ENCODE measurements at places on chromosomes 1 and 21.
A peak's percentile ranks its signal among the peaks of the same experiment; 100 is the strongest.

DNA sequence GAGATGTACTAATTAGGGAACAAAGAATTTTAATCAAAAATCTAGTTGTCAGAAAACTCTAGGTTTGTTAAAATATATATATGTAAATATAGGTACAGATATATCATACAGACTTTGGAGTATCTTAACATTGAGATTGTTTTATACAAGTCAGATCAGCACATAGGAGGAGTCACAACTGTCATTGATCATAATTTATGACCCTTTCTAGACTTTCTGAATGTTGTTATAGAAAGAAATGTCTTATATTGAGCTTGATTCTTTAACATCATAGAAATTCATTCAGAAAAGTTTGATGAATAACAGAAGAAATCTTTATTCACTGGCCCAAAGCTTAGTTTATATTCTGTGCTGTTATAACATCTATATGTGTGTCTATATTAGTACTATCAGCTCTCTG, 185.8 kb downstream of the SDCCAG8 start:
- H3K27me3 ChIP-seq: no peaks in the 10 kb centered on the region
- no peak overlapping the region for H3K27ac ChIP-seq
- peaks cover 31% of the 10 kb centered on the region for H3K36me3 ChIP-seq
- no peak overlapping the region for H3K4me3 ChIP-seq

DNA sequence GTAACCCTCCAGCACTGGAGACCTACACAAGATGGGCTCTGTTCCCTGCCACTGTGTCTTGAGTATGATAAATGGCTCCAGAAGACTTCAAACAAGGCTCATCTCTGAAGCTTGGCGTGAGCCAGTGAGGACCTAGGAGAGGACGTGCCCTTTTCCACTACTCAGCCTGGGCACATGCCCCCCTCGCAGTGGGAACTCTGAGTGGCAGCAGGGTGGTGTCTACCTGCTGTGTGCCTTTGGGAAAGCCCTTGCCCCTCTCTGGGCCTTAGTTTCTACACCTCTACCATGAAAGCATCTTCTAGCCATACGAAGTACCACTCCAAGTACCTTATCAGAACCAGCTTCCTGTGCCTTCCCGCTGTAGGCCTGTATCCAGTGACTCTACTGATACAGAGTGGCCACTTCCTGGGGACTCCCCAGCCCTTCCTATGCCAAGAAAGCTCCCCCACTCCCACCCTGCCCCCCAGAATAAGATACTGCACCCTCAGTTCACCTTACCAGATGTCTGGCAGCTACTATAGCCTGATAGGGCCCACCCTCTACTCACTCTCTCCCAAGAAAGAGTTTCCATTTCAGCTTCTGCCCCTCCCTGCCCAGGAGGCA, 3.1 kb upstream of the MOB3C start:
- H3K4me1 ChIP-seq: peaks cover 63% of the 10 kb centered on the region
- no peak overlapping the region for H3K4me3 ChIP-seq
- peaks cover 13% of the 10 kb centered on the region for H3K36me3 ChIP-seq
- H3K27ac ChIP-seq: peak overlapping the region; percentile 95
- no peaks in the 10 kb centered on the region for H3K27me3 ChIP-seq

DNA sequence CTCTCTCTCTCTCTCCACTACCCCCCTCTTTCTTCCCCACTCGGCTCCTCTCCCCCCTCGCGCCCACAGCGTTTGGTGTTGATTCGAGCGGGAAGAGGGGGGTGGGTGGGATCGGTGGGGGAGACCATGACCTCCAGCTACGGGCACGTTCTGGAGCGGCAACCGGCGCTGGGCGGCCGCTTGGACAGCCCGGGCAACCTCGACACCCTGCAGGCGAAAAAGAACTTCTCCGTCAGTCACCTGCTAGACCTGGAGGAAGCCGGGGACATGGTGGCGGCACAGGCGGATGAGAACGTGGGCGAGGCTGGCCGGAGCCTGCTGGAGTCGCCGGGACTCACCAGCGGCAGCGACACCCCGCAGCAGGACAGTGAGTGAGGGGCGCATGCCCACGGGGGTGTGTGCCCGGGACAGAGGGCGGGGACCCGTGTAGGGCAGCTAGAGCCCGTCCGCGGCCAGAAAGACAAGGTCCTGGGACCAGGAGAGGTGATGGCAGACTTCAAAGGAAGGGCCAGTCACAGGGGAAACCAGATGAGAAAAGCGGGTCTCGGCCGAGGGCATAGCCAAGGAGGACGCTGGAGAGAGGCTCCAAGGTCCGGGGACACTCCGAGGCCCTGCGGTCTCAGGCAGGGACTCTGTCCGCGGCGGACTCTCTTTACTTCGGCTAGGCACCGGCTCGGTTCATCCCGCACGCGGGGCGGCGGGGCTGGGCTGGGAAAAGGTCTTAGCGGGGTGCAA, at the start of gene PRRX1:
PRRX1 (plus strand) TSS at position 39 of the 735 bp plus-strand sequence; CDS start at position 127, 88 bp downstream.
- peaks cover 74% of the 10 kb centered on the region for H3K27me3 ChIP-seq
- H3K27ac ChIP-seq: peak within 1 kb of the TSS; percentile 71
- H3K4me1 ChIP-seq: peaks cover 25% of the 10 kb centered on the region
- H3K4me3 ChIP-seq: peak within 1 kb of the TSS; percentile 75
- DNase-seq: no peak

DNA sequence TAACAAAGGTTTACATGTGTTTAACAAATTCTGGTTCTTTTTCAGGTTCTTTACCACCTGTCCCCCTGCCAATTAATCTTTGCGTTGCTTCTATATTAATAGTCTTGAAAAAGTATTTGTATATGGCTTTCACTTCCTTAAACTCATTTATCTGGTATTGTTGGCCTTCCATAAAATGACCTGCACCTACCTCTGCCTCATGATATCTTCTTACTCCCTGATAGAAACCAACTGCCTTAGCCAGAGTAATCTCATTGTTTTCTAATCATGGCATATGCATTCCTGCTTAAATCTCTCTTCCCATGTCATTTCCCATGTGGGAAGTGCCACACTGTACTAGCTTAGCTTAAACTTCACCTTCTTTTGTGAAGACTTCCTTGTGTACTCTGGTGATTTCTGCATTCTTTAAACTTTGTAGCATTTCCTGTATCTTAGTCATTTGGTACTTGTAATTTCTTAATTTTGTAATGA, 8.7 kb downstream of the SMG7 start:
- H3K27me3 ChIP-seq: no peaks in the 10 kb centered on the region
- peak overlapping the region; percentile 0 for H3K27ac ChIP-seq
- peaks cover 56% of the 10 kb centered on the region for H3K4me1 ChIP-seq

DNA sequence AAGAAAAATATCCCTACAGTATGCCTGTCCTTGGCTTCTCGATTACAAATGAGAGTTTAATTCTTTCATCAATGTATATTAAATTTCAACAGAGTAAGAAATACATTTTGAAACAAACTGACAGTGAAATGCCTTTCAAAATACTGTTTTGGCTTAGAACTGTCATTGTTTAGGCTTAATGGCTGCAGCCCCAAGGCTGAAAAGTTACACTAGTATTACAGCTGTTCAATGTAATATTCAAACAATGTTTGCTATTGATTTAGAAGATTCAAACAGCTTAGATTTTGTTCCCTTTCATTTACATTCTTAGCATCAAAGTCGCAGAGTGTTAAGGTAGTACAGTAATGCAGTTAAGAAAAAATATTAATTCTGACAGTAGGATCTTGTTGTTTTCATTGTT, 882.9 kb upstream of the ADGRL2 start:
- DNase-seq: no peak
- no peaks in the 10 kb centered on the region for H3K36me3 ChIP-seq
- H3K4me1 ChIP-seq: no peaks in the 10 kb centered on the region
- no peaks in the 10 kb centered on the region for H3K27me3 ChIP-seq
- no peak overlapping the region for H3K4me3 ChIP-seq

- H3K4me1 ChIP-seq: peaks cover 4% of the 10 kb centered on the region
- no peaks in the 10 kb centered on the region for H3K36me3 ChIP-seq
These were observed 33.3 kb downstream of the TMPRSS15 start for GRCh38 chr21:18370301-18370700.

GRCh38 chr1:25122747-25123146, 109.6 kb downstream of the SYF2 start:
- H3K4me1 ChIP-seq: peaks cover 28% of the 10 kb centered on the region
- no peak for DNase-seq
- no peaks in the 10 kb centered on the region for H3K36me3 ChIP-seq
- H3K4me3 ChIP-seq: no peak overlapping the region

DNA sequence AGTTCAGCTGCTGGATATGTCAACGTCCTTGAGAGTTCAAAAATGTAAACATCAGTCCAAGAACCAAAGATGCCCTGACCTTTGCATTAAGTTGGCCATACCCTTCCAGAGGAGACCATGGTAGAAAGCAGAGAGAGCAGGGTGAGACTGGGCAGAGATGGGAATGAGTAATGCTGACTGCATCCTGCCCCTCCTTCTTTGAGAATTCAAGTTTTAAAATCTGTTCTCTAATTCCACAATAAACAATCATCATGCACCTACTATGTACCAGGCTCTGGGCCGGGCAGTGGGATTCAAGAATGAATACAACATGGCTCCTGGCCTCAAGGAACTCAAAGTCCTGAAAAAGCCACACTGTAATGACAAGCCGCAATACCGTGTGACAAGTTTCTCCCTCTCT, 3.9 kb upstream of the HAO2 start:
- DNase-seq: no peak
- H3K36me3 ChIP-seq: no peaks in the 10 kb centered on the region
- H3K27me3 ChIP-seq: peaks cover 15% of the 10 kb centered on the region
- no peak overlapping the region for H3K4me3 ChIP-seq
- no peak overlapping the region for H3K27ac ChIP-seq

GRCh38 chr1:231976231-231976630, 349.6 kb downstream of the DISC1 start:
- no peaks in the 10 kb centered on the region for H3K4me1 ChIP-seq
- no peak for DNase-seq
- H3K36me3 ChIP-seq: peaks cover 7% of the 10 kb centered on the region
- H3K4me3 ChIP-seq: no peak overlapping the region
- H3K27me3 ChIP-seq: no peaks in the 10 kb centered on the region
- H3K27ac ChIP-seq: no peak overlapping the region

DNA sequence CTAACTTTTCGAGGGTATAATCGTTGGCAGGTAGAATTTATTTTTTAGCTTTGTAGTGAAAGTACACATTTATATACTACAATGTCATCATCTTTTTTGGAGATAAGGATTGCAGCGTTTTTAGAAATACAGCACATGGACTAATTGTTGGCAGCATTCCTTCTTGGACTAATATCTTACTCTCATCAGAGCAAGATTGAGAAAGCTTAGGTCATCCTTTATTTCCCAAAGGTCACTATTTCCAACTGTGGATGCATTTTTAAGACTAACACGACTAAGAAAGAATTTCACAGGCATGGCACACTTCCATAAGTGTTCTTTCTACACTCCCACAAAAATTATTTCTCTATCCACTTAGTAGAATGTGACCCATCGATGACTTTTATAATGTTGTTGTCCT, 732.3 kb downstream of the NCAM2 start:
- no peaks in the 10 kb centered on the region for H3K4me1 ChIP-seq
- no peak for DNase-seq
- no peaks in the 10 kb centered on the region for H3K36me3 ChIP-seq
- H3K4me3 ChIP-seq: no peak overlapping the region
- no peak overlapping the region for H3K27ac ChIP-seq

DNA sequence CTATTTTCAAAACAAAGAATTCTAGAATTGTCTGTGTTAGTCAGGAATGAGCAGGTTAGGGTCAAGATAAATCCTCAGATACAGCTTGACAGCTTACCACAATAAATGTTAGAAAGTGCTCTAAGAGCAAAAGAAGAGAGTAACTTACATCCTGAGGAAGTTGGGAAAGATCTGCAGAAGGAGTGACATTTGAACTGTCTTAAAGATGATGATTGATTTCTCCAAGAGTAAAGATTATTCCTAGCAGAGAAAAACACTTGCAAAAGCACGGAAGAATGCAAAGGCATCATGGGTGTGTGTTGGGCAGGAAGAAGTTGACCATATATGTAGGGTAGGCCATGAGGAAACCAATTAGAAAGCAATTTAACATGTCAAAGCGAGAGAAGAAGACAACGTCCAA, 175.4 kb downstream of the LRRC7 start:
- no peak overlapping the region for H3K4me3 ChIP-seq
- H3K36me3 ChIP-seq: no peaks in the 10 kb centered on the region
- H3K27ac ChIP-seq: no peak overlapping the region

GRCh38 chr1:12447307-12447706, 170.7 kb downstream of the DHRS3 start:
- H3K4me3 ChIP-seq: no peak overlapping the region
- H3K27me3 ChIP-seq: no peaks in the 10 kb centered on the region
- H3K27ac ChIP-seq: no peak overlapping the region
- H3K4me1 ChIP-seq: peaks cover 52% of the 10 kb centered on the region
- peaks cover 34% of the 10 kb centered on the region for H3K36me3 ChIP-seq

GRCh38 chr1:207646944-207647579, 2.1 kb downstream of the CR1L start:
- H3K4me3 ChIP-seq: no peak overlapping the region
- peaks cover 16% of the 10 kb centered on the region for H3K4me1 ChIP-seq
- H3K27me3 ChIP-seq: no peaks in the 10 kb centered on the region

GRCh38 chr1:77292551-77292950, 10.7 kb downstream of the AK5 start:
- no peak overlapping the region for H3K4me3 ChIP-seq
- H3K4me1 ChIP-seq: no peaks in the 10 kb centered on the region
- H3K36me3 ChIP-seq: no peaks in the 10 kb centered on the region
- peaks cover 1% of the 10 kb centered on the region for H3K27me3 ChIP-seq
- H3K27ac ChIP-seq: no peak overlapping the region

DNA sequence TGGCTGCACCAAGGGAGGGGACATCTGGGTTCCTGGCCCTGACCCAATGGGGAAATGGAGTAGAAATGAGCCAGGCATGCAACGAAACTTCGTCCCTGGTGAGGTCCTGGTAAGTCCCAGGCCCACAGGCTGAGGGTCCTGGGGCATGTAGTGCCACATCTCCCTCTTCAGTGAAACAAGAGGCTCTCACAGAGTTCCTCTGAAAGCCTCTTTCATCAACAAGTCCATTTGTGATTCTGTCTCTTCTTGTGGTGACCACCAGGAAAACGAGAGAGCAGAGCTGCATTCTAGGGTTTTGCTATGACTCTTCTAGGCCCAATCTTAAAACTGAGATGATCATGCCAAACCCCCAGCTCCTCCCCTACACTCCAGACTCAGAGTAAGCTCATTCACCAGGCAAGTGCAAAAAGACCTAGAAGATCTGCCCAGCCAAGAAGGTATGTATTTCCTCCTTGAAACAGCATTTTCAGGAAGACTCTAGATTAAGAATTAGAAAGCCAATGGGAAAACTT, 24.3 kb upstream of the RNF220 start:
- H3K27ac ChIP-seq: no peak overlapping the region
- no peak for DNase-seq
- no peaks in the 10 kb centered on the region for H3K36me3 ChIP-seq
- no peaks in the 10 kb centered on the region for H3K27me3 ChIP-seq
- H3K4me3 ChIP-seq: no peak overlapping the region

- no peaks in the 10 kb centered on the region for H3K36me3 ChIP-seq
- H3K27ac ChIP-seq: no peak overlapping the region
- peaks cover 15% of the 10 kb centered on the region for H3K27me3 ChIP-seq
- H3K4me3 ChIP-seq: no peak overlapping the region
- no peaks in the 10 kb centered on the region for H3K4me1 ChIP-seq
These were observed 38.8 kb upstream of the CLCA4 start for GRCh38 chr1:86507935-86508582.

GRCh38 chr1:184503221-184503749, 116.5 kb downstream of the C1orf21 start:
- DNase-seq: no peak
- no peak overlapping the region for H3K27ac ChIP-seq
- no peaks in the 10 kb centered on the region for H3K4me1 ChIP-seq
- no peak overlapping the region for H3K4me3 ChIP-seq
- no peaks in the 10 kb centered on the region for H3K27me3 ChIP-seq
- no peaks in the 10 kb centered on the region for H3K36me3 ChIP-seq

- peak overlapping the region; percentile 57 for H3K27ac ChIP-seq
- H3K4me3 ChIP-seq: no peak overlapping the region
- no peaks in the 10 kb centered on the region for H3K27me3 ChIP-seq
- peaks cover 12% of the 10 kb centered on the region for H3K36me3 ChIP-seq
These were observed 26.6 kb downstream of the NIBAN1 start for GRCh38 chr1:184947497-184948256.

- no peak overlapping the region for H3K4me3 ChIP-seq
- no peak for DNase-seq
- no peaks in the 10 kb centered on the region for H3K27me3 ChIP-seq
These were observed 90.9 kb upstream of the PGD start for GRCh38 chr1:10308001-10308400.
